ENCODE measurements at places on chromosomes 4 and X.

- DNase-seq, result no peak
These were observed 37.5 kb upstream of the ABCG2 start for GRCh38 chr4:88196013-88196365.

- DNase-seq, result peak; percentile 42
These were observed 53.4 kb downstream of the FAT4 start for GRCh38 chr4:125368146-125368545.

DNA sequence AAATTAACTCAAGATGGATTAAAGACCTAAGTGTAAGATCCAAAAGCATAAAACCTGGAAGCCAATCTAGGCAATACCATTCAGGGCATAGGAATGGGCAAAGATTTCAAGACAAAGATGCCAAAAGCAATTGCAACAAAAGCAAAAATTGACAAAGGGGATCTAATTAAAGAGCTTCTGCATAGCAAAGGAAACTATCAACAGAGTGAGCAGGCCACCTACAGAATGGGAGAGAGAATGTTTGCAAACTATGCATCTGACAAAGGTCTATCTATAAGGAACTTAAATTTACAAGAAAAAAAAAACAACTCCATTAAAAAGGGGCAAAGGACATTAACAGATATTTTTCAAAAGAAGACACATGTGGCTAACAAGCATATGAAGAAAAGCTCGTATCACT, 171.9 kb downstream of the RAB28 start:
- no peak for DNase-seq

DNA sequence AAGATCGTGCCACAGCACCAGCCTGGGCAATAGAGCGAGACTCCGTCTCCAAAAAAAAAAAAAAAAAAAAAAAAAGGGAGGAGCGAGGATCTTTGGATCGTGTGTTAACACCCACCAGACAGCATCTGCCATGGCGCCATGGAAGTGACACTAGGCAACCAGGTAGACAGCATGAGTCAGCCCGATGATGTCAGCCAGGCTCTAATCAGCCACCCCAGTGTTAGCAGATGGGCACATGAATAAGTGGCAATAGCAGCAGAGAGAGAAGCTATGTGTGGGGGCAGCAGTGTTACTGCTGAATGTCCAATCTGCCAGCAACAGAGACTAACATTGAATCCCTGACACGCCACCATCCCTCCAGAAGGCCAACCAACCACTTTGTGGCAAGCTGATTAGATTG, 6.6 kb downstream of the SYN1 start:
- DNase-seq, result no peak

DNA sequence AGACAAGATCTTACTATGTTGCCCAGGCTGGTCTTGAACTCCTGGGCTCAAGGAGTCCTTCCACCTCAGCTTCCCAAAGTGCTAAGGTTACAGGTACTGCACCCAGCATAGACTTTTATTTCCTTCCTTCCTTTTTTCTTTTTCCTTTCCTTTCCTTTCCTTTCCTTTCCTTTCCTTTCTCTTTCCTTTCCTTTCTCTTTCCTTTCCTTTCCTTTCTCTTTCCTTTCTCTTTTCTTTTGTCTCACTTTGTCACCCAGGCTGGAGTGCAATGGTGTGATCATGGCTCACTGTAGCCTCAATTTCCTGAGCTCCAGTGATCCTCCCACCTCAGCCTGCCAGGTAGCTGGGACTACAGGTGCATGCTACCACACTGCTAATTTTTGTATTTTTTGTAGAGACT, 19.4 kb downstream of the DLG3 start:
- no peak for DNase-seq

Measured in EL (cell line).